ENCODE measurements at places on chromosomes 7 and 10.

GRCh38 chr7:77258593-77258992 is 59.0 kb upstream of the FGL2 start:
- no peak for DNase-seq

GRCh38 chr10:73850863-73851461 is 23.4 kb downstream of the CAMK2G start:
- peak; percentile 94 for DNase-seq

DNA sequence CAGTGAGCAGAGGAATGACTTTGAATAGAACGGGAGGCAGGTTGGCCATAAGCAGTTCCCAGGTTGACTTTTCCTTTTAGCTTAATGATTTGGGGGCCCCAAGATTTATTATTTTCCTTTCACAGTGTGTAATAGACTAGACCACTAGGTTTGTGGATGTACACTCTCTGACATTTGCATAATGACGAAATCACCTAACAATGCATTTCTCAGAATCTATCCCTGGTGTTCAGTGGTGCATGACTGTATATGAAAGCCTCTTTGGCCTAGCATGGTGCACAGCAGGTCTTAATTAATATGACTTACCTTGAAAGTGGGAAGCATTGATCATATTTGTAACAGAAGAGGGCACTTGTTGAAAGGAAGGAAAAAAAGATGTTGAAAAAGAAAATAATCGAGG is 761.9 kb downstream of the TYW1 start:
- no peak for DNase-seq

GRCh38 chr10:90857635-90858460 is at the start of gene HTR7:
TSS of gene HTR7 (minus strand) at chr10:90858039. CDS start at chr10:90857671, 368 bp downstream.
- peak; percentile 89 for DNase-seq

DNA sequence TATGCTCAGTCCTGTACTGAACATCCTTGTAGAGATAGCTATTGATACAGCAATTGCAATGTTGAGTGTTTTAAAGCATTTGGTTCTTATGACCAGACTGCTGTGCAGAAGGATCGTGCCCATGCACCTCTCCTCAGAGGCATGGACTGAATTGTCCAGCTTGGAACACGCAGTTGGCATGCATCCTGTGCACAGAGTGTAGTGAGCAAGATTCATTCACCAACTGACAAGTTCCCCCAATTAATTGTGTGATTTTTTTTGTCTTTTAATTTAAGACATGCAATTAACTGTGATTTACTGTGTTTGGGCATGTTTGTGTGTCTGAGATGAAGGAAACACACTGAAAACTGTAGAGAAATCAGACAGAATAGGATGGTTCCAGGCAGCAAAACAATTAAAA is 323.7 kb downstream of the CDK14 start:
- no peak for DNase-seq

- DNase-seq, result peak; percentile 34
These were observed 34.0 kb upstream of the CYTH3 start for GRCh38 chr7:6306471-6306870.

DNA sequence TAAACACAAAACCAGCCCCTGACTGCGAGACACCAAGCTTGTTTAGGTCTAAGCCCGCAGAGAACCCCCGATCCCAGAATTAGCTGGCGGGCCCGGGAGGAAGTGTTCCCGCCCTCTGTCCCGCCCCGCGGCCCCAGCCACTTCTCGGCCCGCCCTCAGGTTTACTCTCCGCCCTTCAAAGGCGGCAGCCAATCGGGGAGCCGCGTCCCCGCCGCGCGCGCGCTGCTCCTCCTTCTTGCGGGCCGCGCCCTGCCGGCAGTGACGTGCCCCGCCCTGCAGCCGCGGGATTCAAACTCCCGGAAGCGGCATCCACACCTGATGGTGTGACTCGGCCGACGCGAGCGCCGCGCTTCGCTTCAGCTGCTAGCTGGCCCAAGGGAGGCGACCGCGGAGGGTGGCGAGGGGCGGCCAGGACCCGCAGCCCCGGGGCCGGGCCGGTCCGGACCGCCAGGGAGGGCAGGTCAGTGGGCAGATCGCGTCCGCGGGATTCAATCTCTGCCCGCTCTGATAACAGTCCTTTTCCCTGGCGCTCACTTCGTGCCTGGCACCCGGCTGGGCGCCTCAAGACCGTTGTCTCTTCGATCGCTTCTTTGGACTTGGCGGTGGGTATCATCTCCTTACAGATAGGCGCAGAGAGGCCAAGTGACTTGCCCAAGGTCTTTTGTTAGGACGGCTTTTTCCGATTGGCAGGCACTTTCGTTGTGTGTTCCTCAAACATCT is at the start of gene CEP55:
Gene CEP55, plus strand, starts transcription at position 291 of the 720 bp plus-strand sequence. CDS start 3,440 bp downstream, outside the sequence.
- peak; percentile 98 for DNase-seq

GRCh38 chr10:45440511-45441062 is 66.6 kb downstream of the ALOX5 start:
- DNase-seq, result no peak

DNA sequence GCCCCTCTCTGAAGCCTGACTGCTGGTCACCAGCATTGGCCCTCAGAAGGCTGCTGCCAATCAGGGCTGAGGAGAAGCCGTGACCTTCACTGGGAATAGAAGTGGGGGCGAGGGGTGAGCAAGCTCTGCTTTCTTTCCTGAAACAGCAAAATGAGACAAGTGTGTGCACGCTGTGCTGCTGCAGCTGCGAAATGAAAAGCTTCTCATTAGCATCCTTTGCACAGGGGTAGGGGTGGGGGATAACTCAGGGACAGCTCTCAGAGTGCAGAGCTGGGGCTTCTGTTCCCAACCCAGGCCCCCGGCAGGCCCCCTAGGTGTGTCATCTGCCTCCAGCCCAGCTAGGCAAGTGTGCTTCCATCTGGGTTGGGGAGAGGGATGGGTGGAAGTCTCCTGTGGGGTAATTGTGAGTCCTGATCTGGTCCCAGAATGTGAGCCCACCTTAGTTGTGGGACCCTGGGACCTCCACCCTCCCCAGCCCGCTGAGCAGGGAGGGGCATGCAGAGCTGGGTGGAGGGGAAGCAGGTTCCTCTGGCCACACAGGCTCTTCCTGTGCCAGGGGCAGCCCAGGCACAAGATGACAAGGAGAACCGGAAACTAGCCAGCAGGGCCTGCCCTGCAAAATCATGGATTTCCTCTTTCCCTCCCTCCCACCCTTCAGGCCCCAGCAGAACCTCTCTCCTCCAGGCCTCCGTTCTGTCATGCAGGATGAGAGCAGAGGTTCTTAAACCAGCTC is 22.2 kb downstream of the ZNF467 start:
- DNase-seq, result no peak

DNA sequence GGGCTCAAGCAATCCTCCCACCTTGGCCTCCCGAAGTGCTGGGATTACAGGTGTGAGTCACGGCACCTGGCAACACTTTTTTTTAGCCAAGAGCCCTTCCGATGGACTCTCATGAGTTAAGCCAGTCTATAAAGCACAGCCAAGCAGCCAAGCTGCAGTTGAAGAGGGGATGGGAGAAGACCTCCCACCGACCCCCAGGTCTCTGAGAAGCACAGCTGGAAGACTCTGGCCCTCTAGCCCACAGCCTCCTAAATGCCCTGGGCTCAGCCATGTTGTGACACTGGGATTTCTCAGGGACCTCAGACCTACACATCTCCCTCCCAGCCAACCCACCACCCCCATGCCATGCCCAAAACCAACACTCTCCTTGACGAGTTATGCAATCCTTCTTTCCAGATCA is 31.1 kb downstream of the CALML3 start:
- no peak for DNase-seq

- no peak for DNase-seq
These were observed 1006.6 kb upstream of the LRRN3 start for GRCh38 chr7:110084181-110084807.

DNA sequence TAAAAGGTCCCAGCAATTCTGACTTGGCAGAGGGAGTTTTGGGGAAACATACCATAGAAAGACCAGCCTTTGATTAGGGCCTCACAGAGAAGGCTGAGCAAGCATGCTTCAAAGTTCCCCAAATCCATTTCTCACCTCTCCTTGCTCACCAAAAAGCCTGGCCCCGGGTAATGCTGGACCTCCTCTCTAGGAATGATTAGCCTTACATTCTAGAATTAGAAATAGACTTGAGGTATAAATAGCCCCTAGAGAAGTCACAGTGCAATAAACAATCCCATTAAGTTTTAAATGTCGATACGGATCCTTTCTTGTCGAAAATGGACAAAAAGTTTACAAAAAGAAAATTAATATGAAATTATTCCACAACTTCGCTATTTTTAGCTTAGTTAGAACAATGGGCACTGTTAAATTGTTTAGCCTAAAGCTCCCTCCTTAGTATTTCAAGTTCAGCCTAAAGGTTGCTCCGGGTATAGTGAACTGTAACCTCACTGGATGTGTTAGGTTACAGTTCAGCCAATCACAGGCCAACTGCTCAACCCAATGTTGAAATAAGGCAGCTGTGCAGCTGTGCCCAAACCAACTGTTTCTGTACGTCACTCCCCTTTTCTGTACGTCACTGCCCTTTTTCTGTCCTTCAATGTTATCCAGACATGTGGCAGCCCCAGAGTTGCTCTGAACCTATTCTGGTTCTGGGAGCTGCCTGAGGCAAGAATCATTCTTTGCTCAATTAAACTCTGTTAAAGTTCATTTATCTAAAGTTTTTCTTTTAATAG is 7.9 kb upstream of the GSDME start:
- DNase-seq, result no peak

GRCh38 chr10:133084491-133084890 is 3.2 kb upstream of the ADGRA1 start:
- DNase-seq, result no peak

Data from GM03348 (cell line).